ENCODE measurements at places on chromosomes 7 and 10.

DNA sequence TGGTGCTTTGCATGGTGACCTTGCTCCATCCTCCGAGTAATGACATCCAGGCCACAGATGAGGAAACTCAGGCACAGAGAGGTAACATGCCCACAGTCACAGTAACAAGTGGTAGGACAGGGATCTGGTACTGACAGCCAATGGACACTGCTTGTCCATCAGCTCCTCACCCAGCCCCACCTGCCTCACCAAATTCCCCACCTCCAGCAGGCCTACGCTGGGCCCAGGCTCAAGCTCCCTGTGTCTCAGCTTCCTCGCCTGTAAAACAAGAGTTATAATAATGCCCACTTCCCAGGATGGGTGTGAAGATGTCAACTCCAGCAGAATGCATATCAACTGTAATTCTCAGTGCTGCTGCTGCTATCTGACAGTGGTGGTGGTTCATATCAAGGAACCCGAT is 123.8 kb downstream of the GRID1 start:
- DNase-seq = no peak

DNA sequence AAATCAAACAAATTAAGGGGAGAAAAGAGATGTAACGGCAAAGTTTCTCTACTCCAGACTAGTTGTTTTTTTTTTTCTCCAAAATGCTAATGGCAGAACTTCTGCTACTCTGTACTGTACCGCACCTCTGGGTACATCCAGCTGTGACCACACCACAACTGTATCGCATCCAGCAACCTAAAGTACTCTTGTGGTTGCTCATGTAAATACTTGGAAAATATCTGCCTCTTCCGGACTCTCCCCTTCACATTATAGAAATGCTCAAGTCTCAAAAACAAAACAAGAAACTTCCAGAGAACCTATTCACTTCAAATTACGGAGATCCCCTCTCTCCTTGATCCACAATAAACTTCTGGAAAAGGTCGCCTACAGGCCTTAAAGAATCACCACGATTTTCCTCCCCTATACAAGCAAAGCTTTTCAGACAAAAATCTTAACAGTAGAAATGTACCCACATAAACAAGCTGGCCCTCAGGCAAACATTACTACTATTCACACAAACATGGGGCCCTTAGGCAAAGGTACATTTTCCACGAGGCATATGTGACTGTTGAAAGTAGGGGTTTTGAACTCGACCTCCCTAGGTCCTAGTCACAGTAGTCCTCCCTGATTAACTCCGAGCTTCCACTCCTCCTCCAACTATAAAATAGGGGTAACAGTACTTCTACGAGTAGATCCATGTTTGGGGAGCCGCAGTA is 222.9 kb upstream of the MKLN1 start:
- DNase-seq = no peak

DNA sequence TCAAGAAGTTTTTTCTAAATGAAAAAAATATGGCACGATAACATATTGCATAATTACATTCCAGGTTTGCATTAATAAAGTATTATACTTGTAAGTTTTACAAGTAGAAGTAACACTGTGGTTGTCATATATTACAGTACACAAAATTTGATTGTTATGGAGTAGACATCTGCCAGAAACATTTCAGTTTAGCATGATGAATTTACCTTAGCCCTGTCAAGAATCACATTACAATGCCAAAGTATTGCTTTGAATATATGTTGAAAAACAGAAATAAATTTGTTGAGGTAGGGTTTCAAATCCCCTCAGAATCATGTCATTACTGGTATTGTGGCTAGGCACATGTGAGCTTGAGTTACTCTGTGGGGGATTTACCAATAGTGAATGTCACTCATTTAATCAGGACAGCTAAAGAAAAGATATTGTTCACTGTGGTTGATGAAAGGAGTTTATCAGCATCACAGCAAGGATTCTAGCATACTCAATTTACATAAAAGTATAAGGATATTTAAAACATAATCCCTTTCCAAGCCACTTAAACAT is 112.1 kb downstream of the MDFIC start:
- no peak for DNase-seq

- peak; percentile 78 for DNase-seq
Observed at GRCh38 chr10:86648704-86649427, 5.5 kb upstream of the OPN4 start.

- no peak for DNase-seq
Observed at GRCh38 chr7:55044371-55044717, 25.5 kb downstream of the EGFR start.

DNA sequence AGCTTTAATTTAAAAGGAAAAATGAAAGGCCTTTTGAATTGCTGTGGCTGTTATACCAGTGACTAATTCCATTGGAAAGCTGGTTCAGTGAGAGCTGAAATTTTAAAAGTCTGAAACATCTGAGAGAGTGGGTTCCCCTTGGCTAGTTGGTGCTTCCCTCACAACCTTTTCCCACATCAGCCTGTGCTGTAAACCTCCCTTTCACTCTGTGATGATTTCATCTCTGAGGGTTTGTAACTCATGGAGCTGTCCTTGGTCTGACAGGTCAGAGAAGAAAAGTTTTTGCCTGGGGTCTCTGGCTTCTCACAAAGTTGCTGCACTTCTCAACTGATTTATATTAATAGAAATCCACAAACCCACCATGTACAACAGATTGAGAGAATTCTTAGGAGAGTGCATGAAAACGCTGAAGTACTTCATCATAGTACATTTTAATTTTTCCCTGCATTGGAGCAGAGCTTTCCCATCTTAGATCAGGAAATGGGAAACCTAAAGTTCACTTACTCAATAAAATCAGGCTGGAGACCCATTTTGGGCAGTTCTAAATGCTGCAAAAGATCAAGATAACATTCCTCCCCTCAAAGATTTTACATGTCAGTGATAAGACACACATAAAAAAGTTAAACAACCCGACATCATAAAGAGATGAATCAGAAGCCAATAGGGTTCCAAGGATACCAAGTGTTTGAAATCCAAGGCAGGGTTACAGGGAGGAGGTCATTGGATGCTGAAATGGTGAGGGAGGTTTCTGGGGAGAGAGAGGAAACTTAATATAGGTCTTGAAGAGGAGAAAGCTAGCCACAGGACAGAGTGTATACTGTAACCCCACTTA is 157.0 kb upstream of the MKLN1 start:
- no peak for DNase-seq

- no peak for DNase-seq
Observed at GRCh38 chr10:17712717-17713471, 39.1 kb upstream of the TMEM236 start.

DNA sequence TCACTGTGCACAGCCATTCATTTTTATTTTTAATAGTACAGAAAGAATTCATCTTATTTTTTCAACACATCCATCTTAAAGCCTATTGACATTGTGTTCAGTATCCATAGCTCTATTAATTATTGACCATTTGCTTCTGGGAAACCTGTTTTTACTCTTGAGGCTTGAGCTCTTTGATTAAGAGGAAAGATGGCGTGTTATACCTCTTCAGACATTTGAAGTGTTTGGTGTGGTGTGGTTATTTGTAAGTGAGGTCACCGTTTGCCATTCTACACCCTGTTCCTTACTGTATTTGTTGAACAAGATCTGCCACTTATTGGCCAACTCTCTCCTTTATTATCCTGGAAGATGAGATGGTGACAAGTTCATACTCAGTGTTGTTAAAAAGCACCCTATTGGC is 18.4 kb downstream of the C7orf57 start:
- no peak for DNase-seq

DNA sequence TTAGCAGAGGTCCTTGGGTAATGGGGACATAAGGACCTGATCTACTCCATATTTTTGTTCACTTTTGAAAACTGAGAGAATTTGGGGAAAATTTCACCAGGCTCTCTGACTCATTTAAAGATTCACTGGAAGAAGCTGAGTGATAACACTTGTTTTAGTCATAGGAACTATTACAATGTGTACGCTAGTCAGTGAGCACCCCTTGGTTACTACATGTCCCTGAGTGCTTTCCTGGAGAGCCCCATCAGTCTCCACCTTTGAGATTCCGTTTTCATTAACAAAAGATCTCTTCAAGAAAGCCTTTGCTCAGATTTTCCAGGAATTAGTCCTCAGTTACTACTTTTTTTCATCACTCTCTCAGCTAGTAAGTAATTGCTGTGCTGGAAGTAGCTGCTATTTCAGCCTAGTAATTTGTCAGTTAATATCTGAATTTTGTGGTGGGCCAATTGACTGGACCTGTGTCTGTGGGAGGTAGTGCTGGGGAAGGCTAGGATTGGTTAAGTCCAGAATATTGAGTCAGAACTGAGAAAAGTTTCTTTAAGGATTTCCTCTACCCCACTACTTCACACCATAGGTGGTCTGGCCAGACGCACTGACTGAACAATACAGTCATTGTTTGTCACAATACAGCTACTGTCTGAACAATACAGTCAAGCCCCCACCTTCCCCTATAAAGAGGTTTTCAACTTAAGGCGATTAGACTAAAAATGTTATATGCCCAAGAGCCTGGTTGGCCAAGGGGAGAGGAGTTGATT is 235.0 kb downstream of the CCDC7 start:
- DNase-seq = no peak

- DNase-seq = no peak
Observed at GRCh38 chr10:95437669-95438068, 123.5 kb downstream of the SORBS1 start.

GRCh38 chr7:108348913-108349312 is 107.3 kb downstream of the NRCAM start:
- no peak for DNase-seq

DNA sequence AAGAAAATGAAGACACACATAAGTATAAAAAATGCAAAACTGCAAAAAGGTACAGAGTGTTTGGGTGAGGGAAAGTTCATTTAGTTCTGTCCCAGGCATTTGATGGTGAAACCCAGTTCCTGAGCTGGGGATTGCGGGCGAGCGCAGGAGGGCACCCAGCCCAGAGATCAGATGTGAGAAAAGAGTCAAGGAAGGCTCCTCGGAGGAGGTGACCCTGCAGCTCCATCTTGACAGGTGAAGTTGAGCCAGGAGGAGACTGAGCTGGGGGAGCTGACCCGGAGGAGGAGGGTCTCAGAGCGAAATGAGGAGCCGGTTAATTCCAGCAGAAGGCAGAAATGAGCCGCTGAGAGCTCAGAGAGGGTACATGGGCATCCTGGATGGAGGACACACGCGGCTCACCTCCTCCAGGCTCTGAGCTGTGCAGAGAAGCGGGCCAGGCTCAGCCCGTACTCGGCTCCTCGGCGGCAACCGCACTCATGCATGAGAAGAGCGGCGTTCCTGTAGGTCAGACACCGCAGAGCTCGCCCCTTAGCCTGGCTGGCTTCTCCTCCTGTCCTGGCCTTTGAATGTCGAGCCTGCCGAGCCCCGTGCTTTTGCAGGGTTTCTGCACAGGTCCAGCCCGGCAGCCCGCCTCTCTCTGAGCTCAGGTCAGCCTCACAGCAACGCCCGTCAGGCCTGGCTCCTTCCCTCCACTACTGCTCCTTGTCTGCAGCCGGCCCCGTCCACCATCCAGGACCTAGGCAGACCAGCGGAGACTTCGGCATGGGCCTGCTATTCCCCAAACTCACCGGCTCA is 9.5 kb upstream of the RAMP3 start:
- DNase-seq = peak; percentile 49

- DNase-seq = peak; percentile 92
Observed at GRCh38 chr10:103668351-103669242, 175.1 kb downstream of the NEURL1 start.

- no peak for DNase-seq
Observed at GRCh38 chr10:106903180-106903579, 261.3 kb downstream of the SORCS1 start.

DNA sequence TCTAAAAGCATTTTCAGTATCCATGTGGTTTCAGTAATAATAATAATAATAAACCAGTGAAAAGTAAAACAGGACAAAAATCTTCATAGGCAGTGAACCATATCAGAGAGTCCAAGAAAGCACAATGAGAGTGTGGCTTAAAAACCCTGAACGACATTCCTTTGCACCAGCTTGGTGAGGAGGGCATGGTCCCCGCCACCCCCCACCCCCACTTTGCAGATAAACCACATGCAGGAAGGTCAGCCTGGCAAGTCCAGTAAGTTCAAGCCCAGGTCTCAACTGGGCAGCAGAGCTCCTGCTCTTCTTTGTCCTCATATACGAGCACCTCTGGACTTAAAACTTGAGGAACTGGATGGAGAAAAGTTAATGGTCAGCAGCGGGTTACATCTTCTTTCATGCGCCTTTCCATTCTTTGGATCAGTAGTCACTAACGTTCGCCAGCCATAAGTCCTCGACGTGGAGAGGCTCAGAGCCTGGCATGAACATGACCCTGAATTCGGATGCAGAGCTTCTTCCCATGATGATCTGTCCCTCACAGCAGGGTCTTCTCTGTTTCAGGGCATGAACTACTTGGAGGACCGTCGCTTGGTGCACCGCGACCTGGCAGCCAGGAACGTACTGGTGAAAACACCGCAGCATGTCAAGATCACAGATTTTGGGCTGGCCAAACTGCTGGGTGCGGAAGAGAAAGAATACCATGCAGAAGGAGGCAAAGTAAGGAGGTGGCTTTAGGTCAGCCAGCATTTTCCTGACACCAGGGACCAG is 172.5 kb downstream of the EGFR start:
- DNase-seq = no peak

- DNase-seq = no peak
Observed at GRCh38 chr10:3668276-3668965, 116.6 kb downstream of the KLF6 start.

- DNase-seq = no peak
Observed at GRCh38 chr10:20237091-20237570, 420.9 kb downstream of the PLXDC2 start.

DNA sequence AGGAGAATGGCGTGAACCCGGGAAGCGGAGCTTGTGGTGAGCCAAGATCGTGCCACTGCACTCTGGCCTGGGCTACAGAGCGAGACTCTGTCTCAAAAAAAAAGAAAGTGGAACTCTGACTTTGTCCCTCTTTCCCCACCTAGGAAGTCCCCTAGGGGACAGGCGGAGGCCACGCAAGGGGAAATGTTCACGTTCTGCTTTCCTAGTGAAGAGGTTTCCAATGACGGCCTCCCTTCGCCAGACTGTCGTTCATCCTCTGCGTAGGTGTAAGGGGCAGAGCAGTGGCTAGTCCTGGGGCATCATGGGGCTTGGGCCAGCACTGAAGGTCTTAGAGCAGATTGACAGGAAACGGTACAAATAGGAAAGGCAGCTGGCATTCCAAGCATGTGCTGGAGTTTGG is 30.6 kb downstream of the SUFU start:
- DNase-seq = no peak

DNA sequence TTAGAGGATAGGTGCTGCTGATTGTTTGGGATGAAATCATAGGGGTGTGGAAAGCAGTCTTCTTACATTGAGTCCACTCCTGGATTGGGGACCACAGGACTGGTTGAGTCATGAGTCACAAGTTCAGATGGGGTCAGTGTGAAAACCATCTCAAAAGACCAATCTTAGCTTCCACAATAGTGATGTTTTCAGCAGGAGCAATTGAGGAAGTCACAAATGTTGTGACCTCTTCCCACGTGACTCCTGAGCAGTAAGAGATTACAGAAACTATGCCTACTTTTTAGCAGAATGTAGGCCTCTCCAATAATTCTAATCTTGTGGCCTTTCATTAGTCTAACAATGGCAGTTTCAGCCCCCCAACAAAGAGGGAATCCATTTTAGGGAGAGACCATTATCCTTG is 256.9 kb upstream of the CDC14C start:
- DNase-seq = no peak
